ENCODE measurements at places on chromosomes 3 and 15.

DNA sequence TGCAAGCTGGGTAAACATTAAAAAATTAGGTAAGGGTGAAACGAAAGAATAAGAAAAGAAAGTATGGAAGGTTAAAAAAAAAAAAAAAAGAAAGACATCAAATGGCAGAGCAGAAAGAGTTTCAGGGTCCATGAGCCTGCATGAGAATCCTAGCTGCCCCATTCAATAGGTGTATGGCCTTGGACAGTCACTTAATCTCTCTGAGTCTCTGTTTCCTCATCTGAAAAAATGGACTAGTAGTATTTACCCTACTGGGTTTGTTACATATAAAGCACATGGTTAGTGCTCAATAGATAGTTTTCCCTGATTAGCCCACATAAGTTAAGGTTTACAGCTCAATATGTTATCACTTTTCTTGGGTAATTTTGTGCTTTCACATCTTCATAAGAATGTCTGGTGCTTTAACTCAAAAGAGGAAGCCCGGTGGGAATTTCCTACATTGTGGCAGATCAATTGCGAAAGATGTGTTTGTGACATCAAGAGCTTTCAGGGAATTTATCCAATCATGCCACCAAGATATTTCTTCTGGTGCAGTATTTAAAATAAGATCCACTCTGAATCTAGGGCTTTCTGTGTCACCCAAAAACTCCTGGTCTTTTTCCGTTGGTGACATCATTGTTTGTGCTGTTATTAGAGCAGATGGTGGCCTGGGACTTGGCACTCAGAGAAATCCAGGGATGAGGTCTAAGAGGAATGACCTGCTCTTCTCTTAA, 57.2 kb upstream of the UBE2E1 start:
- DNase-seq: no peak

DNA sequence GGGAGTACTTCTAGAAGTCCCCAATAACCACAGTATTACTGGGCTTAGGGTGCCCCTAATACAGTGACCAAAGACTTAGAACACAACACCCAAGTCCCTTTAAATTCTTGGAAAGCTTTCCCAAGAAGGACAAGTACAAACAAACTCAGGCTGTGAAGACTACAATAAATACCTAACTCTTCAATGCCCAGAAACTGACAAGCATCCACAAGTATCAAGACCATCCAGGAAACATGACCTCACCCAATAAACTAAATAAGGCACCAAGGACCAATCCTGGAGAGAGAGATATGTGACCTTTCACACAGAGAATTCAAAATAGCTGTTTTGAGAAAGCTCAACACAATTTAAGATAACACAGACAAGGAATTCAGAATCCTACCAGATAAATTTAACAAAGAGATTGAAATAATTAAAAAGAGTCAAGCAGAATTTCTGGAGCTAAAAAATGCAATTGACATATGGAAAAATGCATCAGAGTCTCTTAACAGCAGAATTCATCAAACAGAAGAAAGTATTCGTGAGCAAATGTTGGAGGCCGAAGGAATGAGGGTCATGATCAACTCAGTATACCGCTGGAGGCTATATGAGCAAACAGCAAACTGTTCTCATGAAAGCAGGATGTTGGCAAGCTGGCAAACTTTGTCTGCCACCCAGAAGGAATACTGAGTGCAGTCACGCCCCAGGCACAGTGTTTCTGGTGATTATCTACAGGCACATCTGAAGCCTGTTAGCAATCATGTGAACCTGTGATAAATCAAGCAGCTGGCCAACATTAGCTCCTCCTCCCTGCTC, 87.0 kb upstream of the NECTIN3 start:
- no peak for DNase-seq

DNA sequence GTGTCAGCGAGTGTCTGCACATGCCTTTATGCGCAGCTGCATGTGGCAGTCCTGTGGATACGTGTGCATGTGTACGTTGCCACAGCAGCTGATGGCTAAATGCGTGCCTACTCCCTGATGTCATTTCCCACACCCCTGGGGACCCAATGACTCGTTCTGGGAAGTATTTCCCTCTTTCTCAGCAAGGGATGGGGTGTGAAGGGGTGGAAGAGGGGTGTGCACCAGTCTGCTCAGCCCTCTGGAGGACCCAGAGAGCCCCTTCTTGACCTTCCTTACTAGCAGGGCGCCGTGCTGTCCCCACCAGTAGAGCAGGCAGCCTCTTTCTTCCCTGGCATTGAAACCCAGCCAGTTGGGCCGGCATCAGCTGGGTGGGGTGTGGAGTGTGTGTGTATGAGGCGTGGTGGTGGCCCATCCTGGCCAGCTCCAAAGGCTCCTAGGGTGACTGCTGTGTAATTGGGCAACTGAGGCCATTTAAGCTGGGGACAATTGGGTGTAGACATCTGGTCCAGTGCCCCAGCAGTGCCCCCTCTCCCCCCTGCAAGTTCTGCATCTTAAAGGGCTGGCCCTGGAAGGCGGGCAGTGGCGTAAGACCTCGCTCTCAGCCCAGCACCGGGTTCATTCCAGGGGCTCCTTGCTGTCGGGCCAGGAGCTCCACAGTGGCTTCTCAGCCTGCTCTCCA, 19.2 kb downstream of the SNX33 start:
- no peak for DNase-seq

DNA sequence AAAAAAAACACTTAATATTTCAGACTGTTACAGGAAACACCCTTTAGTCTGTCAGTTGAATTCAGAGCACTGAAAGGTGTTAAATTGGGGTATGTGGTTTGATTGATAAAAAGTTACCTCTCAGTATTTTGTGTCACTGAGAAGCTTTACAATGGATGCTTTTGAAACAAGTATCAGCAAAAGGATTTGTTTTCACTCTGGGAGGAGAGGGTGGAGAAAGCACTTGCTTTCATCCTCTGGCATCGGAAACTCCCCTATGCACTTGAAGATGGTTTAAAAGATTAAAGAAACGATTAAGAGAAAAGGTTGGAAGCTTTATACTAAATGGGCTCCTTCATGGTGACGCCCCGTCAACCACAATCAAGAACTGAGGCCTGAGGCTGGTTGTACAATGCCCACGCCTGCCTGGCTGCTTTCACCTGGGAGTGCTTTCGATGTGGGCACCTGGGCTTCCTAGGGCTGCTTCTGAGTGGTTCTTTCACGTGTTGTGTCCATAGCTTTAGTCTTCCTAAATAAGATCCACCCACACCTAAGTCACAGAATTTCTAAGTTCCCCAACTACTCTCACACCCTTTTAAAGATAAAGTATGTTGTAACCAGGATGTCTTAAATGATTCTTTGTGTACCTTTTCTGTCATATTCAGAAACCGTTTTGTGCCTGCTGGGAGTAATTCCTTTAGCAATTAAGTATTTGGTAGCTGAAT, 17.9 kb downstream of the TMEM43 start:
- DNase-seq: peak; percentile 54

DNA sequence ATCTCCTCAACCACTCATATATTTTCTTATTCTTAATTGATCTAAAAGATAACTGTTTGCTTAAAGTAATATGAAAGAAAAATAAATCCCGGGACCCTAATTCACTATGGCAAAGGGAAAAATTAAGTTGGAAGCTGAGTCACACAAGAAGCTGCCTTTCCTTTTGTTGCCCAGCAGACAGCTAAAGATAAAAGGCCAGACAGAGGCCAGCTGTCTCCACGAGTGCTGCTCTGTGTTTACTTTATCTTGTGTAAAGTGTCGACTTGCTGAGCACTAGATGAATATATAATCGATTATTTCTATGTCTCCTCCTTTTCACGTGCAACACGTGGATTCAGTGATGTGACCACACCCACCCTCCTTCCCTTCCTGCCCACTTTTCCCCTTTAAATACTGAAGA, 52.8 kb upstream of the NSMCE3 start:
- DNase-seq: no peak

GRCh38 chr3:48561045-48561736, 2.4 kb downstream of the UCN2 start:
- DNase-seq: no peak

DNA sequence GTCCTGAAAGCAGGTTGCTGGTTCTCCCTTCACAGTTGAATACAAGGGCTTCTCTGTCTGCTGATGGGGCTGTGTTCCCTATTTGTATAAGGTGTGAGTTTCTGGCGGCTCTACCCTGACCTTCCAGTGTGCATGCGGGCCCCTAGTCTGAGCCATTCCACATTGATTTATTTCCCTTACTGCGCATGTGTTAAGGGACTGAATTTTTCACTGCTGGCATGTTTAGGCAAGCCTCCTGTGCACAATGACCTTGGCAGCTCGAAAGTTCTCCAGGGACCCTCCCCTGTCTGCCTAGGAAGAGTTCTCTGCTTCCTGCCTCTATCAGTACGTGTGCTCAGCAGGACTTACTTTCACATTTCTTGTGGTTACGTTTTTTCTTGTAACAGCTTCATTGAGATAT, 11.4 kb downstream of the TRAK1 start:
- DNase-seq: no peak

DNA sequence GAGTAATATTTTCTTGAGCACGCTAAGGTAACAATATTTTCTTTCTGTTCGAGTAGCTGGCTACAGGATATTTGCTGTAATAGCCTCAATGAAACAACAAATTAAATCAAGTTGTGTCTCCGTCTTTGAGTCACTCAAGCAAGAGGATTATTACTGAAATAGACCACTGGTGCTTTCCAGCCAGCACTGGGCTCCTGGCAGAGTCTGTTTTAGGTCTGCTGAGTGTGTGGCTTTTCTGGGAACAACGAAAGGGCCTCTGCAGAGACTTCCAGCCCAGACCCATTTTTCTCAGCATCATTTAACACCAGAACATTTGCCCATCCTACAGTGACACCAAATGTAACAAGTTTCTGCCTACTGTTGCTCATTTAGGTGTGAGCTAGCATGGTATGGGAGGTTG, 652.9 kb downstream of the MAGI1 start:
- no peak for DNase-seq

DNA sequence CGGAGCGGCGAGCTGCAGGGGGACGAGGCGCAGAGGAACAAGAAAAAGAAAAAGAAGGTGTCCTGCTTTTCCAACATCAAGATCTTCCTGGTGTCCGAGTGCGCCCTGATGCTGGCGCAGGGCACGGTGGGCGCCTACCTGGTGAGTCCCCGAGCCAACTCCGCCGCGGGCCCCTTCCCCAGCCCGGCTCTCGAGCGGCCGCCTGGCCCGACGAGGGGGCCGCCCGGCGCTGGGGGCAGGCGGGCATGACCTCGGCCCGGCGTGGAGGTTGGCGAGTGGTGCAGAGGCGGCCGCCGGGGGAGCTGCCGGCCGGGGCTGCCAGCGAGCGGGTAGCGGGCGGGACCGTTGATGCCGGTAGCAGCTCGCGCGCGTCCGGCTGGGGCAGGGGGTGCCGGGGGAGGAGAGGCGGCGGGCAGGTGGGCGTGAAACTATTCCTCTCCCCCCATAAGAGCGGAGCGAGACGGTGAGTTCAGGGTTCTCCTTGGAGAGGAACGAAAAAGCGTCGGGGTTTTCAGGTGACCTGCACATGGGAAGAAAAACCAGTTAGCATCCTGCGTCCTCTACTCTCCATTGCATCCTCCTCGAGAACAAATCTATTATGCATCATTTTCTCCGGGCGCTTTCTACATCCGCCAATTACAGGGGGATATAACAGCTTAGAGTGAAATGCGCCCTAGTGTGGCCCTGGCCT, 585 bp downstream of the SLCO3A1 start:
- peak; percentile 38 for DNase-seq

DNA sequence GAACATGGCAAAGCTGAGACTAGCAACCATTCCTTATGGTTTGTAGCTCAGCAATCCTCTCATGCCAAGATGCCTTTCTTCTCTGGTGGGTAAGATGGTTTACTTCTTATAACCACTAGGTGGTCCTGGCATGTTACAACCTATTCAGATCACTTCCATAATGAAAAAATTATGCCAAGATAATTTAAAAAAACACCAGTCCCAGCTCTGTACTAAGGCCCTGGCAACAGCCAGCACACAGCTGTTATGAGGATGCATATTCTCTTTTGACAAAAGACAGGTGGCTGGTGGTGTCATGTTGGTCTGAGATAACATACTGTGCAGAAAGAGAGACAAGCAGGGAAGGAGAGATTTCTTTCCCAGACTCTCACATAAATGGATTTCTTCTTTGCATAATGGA, 65.7 kb upstream of the FRMD4B start:
- DNase-seq: no peak

DNA sequence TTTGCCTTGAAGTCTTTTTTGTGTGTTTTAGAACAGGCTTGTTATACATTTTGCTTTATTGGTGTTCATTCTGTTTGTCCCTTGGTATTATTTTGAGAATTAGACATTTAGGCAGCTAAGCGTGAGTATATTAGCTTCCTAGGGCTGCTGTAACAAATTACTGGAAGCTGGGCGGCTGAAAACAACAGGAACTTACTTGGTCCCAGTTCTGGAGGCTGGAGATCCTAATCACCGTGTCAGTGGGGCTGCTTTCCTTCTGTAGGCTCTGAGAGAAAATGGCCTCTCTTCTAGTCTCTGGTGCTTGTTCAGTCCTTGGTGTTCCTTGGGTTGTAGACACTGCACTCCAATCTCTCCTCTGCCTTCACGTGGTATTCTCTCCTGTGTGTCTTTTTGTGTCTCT, 142.3 kb downstream of the KLHL25 start:
- no peak for DNase-seq

GRCh38 chr15:27582726-27583410, 516.2 kb downstream of the OCA2 start:
- no peak for DNase-seq

DNA sequence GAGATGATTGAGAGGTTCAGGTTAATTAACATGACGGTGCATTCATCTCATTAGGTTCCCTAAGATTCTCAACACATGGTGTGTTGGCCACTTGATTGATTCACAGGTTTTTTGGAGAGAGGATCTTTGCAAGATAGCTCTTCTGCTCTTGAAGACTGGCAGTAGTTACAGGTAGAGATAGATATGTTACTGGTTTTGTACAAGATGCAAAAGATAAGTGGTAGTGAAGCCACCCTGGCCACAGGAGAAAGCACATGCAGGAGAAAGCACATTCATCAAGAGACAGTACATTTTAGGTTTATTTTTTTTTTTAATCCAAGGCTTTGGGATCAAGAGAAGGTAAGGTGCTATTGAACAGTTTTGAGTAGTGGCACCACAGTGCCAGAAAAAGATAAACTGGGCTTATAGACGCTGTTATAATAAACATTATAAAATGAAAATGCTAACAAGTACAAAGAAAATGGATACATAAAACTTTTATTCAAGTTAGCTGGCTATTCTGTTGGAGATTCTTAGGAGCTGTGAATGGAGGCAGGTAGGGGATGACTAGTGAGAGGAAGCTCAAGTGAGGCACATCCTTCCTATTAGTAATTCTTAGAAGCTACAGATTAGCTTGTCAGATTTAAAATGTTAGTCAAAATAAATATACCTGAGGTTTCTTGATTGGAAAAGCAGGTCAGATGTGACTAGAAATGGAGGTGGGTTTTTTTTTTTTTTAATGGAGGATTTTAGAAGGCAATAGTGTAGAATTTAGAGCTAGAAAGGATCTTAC, 10.8 kb downstream of the SELENOT start:
- DNase-seq: no peak

GRCh38 chr3:107430996-107431245, 53.7 kb downstream of the CCDC54 start:
- peak; percentile 24 for DNase-seq

GRCh38 chr3:48469046-48469915, 22.7 kb downstream of the ATRIP start:
- no peak for DNase-seq

All from stimulated activated CD4-positive, alpha-beta T cell treated with anti-CD3 and anti-CD28 coated beads, Interleukin-4, amount 100 ng/mL, for 24 hours (primary cell).